ENCODE measurements at places on chromosomes 5 and 9. TPM values are rescaled to one million over a fixed set of nuclear protein-coding genes. Genes with fewer than 3 reads are reported as not detected.
A peak's percentile ranks its signal among the peaks of the same experiment; 100 is the strongest.

DNA sequence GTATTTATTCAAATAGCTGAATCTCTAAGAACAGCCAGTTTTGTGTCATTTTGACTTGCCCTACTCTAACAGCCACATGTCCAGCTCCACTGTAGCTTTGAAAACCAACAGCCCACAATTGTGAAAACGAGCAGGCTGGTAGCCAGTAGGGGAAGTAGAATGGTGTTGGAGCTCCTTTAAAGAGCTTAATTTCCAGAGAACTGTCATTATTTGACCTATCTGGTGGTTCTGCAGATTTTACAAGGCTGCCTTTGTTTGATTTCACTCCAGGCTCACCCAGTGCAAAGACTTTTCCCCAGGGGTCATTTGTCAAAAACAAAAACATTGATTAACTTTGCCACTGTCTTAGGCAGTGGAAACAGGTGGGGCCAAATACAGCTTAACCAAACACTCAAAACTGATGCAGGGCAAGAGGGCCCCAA lies 3.2 kb upstream of the PJA2 start:
- no peak for DNase-seq

- DNase-seq = no peak
Measured at GRCh38 chr5:141811287-141812155, 66.7 kb downstream of the PCDH1 start.

DNA sequence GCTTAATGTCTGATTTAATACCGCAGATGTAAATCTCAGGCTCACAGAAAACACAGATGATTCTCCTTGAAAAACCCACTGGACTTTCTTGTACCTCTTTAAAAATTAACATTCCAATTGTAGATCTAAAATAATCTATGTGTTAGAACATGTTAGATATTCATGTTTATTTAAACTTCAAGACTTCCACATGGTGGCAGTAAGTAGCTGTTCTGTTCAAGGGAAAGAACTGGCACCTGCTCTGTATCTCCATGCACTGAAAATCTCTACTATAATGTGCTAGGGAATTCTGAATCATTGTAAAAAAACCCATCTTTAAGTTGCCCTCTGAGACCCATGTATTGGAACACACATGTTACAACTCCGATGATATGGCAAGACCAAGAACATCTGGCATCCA lies 366.9 kb downstream of the DMRTA1 start:
- no peak for DNase-seq

GRCh38 chr5:135457424-135458071 lies 5.4 kb upstream of the TIFAB start:
- peak; percentile 71 for DNase-seq

- no peak for DNase-seq
Measured at GRCh38 chr9:27362447-27363210, 65.7 kb upstream of the EQTN start.

DNA sequence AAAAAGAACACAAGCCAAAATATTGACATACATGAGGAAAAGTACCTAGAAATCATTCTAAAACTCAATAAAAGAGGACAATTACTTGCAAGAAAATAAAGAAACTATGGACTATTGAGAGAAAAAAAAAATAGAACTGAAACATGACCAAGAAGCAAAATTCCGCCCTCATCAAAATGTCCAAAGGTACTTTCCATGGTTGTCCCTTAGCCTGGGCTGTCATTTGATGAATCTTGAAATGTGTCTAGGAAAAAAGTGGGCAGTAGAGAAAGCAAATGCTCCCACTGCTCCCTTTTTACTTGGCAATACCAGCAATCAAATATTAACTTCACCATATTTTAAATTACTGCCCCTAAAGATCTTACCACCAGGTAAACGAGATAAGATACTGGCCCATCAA lies 10.8 kb downstream of the NRG2 start:
- no peak for DNase-seq

- DNase-seq = no peak
Measured at GRCh38 chr5:112290691-112291090, 128.4 kb downstream of the EPB41L4A start.

GRCh38 chr5:156920042-156920860 lies 42.8 kb downstream of the TIMD4 start:
- no peak for DNase-seq

GRCh38 chr9:86669422-86669821 lies 277.9 kb downstream of the GAS1 start:
- no peak for DNase-seq

- peak; percentile 85 for DNase-seq
Measured at GRCh38 chr9:133971981-133972941, 19.9 kb downstream of the VAV2 start.

The EPB41L4A gene
- 18.0 TPM for total RNA-seq

Measured in colonic mucosa (tissue), 4 donors.